Tibial nerve (tissue), 4 donors: ENCODE measurements at places on chromosomes 12 and 14. TPM values are rescaled to one million over a fixed set of nuclear protein-coding genes. Genes with fewer than 3 reads are reported as not detected.

Gene CLEC4C
- total RNA-seq, result not detected

Gene CCDC196
- total RNA-seq, result not detected

Gene MFAP5
- total RNA-seq, result 153 TPM

Gene PMCH
- total RNA-seq, result not detected

Gene TMTC2
- total RNA-seq, result 22.7 TPM

Gene MANSC4
- total RNA-seq, result 0.78 TPM

Gene RNASE4
- 90.9 TPM for total RNA-seq

Gene TMEM116
- total RNA-seq, result 6.9 TPM

Gene STYX
- 13.8 TPM for total RNA-seq

Gene LRRC9
- total RNA-seq, result not detected

Gene PMEL
- total RNA-seq, result 0.87 TPM

Gene SMARCD1
- 45.9 TPM for total RNA-seq

Gene CPM
- 117 TPM for total RNA-seq

Gene TAS2R43
- total RNA-seq, result 4.5 TPM

Gene CACNA1C
- total RNA-seq, result 6.3 TPM

Gene NRL
- total RNA-seq, result 7.0 TPM

Gene CLEC4A
- total RNA-seq, result 6.9 TPM

Gene NID2
- total RNA-seq, result 90.0 TPM

Gene RPL36AL
- total RNA-seq, result 163 TPM

Gene CCDC198
- total RNA-seq, result not detected

Gene RTL1
- total RNA-seq, result not detected

Gene OTX2
- not detected for total RNA-seq

Gene RERGL
- 18.4 TPM for total RNA-seq

Gene SLCO1B3
- 1.2 TPM for total RNA-seq

Gene ZNF839
- total RNA-seq, result 19.9 TPM

Gene TAS2R14
- 6.3 TPM for total RNA-seq

Gene JAG2
- total RNA-seq, result 13.3 TPM

Gene FIGNL2
- 2.1 TPM for total RNA-seq

Gene PIWIL1
- total RNA-seq, result not detected
